NCI-H460 (cell line): ENCODE measurements at places on chromosomes 5 and 9.
A peak's percentile ranks its signal among the peaks of the same experiment; 100 is the strongest.

- peak; percentile 59 for DNase-seq
These were observed 35.6 kb downstream of the DAB2IP start for GRCh38 chr9:121686930-121687541.

DNA sequence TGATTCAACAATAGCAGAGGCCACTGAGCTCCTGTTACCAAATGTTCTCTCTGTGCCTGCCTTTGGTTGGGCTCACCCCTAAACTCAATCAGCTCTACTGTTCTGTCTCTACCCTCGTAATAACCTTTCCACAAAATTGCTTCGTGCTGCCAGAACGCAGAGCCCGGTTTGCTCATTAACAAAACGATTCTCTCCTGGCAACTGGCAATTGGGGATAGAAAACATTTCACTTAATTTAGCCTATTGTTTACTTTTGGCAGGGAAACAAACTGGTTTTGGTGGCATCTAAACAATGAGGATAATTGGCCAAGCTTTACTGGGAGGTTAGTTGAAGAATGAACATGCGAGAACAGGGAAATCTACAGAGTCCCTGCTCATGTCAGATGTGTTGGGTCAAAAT lies 56.6 kb downstream of the SLC28A3 start:
- DNase-seq = no peak

DNA sequence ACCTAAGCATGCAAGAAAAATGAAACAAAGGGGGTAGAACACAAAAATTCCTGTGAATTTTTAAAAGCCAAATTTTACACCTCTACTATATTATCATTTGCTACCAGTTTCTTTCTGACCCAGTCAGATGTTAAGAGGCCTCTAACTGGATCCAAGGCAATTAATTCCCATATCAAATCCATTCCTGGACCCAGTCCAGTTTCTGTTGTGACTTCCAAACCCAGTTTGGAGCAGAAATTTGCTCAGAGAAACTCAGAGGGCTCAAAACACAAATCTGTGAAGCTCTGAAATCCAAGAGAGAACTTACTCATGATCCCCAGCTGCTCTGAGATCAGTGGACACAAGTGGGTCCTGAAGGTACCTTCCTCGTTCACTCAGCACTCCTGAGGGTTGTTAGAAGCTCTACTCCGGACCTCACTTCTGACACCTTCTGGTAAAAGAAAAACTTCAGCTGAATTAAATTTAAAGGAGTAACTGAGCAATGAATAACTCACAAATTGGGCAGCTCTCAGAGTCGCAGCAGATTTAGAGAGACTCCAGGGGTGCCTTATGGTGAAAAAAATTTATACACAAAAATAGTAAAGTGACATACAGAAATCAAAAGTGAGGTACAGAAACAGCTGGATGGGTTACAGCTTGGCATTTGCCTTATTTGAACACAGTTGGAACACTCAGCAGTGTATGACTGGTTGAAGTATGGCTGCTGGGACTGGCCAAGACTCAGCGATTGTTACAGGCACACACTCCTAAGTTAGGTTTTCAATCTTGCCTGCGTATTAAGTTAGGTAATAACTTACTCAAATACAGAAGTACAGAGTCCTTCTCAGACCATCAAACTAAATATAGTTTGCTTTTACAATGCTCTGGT lies 32.4 kb downstream of the INSL4 start:
- peak; percentile 25 for DNase-seq

- DNase-seq = no peak
These were observed 6.2 kb downstream of the ZBED3 start for GRCh38 chr5:77080905-77081304.

GRCh38 chr9:89008744-89009545 lies 17.7 kb downstream of the S1PR3 start:
- no peak for DNase-seq

DNA sequence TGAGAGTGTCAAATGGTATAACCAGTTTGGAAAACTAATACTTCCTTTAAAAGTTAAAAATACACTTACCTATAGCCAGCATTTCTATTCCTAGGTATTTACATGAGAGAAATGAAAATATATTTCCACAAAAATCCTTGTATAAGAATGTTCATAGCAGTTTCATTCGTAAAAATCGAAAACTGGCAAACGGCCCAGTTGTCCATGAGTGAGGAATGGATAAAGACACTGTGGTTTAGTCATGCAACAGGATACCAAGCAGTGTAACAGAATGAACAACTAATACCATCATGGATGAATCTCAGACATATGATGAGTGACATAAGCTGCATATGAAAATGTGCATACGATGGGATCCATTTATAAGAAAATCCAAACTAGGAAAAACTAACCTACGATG lies 136.7 kb downstream of the MACROH2A1 start:
- no peak for DNase-seq

DNA sequence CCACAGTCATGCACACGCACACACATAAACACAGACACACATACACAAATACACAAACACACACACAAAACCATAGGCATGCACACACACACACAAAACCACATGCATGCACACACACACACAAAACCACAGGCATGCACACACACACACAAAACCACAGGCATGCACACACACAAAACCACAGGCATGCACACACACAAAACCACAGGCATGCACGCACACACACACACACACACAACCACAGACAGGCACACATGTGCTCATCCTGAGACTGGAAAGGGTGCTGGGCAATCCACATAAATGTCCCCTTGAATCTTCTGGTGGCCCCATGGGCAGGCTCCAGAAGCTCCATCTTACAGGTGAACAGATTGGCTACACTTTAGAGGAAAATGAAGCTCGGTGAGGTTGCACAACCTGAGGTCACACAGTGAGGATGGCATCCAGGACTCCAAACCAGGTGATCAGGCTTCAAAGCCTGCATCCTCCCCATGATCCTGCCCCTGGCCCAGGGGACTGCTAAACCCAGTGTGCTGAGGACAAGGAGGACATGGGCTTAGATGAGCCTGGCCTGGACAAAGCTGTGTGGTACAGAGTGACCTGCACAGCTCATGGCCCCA lies 144.8 kb downstream of the GADD45G start:
- no peak for DNase-seq

- no peak for DNase-seq
These were observed 16.7 kb downstream of the VCAN start for GRCh38 chr5:83488271-83488670.

DNA sequence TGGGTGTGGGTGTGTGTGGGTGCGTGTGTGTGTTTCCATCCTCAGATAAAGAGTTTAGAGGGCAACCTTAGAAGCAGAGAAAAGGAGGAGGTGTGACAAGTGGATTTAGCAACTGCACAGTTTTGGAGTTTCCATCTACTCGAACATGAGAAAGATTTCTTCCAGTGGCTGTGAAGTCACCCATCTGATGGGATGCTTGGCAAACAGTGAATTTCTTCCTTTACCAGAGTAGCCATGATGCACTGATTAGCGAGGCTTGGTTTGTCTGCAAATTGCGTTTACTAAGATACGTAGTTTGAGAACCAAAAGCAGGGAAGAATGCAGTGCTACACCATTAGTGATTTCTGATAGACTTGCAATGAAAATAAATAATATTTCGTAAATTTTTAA lies 791 bp upstream of the STARD4 start:
- DNase-seq = no peak

- no peak for DNase-seq
These were observed 13.1 kb downstream of the LRRC26 start for GRCh38 chr9:137156567-137157375.

GRCh38 chr9:78005231-78006002 lies 26.2 kb downstream of the GNAQ start:
- DNase-seq = no peak

DNA sequence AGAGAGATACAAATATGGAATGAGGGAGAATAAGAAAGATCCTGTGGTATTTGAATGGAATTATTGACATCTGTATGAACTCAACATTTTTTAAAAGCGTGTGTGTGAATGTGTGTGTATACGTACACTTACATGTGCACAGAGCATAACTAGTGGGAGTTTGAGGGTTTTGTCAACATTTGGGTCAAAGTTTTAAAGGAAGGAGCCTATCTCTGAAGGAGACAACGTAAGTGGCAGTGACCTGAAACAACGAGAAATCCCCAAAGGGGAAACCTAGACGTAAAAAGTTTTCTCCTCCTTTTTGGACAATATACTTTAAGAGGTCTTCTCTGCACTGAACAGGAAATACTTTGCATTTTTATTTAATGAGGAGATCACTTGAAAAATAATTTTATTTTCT lies 40.2 kb upstream of the DTWD2 start:
- DNase-seq = no peak
